ENCODE measurements at places on chromosomes 6 and 20.

DNA sequence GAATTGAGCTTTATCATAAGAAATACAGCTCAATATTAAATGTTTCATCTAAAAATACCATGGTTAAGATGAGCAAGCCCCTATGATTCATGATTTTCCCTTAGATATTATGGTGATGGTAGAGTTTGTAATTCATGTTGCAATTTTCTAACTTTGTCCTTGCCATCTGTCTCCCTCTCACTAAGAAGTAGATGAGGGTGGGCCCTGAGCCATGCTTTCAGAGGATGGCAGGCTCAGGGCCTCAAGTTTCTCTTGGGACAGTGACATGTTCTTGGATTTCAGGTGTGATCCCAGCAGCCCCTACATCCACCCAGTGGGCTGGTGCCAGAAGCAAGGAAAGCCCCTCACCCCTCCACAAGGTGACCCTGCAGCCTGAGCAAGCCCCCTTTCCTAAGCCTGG is 25.6 kb downstream of the L3MBTL1 start:
- DNase-seq: no peak

DNA sequence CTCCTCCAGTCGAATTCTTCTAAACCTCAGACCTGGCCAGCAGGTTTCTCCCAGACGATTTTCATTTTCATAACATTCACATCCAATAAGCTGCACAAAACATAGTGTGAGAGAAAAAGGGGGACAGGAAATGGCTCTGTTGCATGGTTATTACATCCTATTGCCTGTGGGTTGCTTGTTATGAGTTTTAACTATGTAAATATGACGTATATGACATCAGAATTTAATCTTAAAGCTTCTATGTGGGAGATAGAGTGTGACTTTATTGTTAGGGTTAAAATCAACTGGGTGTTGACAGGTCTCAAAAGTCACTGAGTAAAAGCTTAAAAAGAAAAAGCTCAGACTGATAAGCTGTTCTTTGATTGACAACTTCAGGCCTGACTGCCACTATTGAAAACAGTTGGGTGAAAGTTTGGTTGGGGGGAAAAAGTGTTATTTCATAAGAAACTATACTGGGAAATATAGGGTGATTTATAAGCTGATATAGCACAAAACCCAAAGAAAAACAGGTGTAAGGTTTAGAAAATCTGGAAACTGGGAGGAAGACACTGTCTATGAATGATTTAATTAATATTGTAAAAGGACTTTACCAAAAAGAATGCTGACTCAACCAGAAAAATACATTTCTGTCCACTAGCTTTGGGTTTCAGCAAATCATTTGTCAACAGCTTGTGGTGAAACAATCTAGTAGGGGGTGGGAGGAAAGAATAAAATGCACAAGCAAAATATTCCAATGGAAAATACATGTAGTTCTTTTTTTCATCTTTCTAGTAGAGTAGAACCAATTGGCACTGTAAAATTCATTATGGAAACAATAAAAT is 134.1 kb upstream of the CEP162 start:
- DNase-seq: no peak

DNA sequence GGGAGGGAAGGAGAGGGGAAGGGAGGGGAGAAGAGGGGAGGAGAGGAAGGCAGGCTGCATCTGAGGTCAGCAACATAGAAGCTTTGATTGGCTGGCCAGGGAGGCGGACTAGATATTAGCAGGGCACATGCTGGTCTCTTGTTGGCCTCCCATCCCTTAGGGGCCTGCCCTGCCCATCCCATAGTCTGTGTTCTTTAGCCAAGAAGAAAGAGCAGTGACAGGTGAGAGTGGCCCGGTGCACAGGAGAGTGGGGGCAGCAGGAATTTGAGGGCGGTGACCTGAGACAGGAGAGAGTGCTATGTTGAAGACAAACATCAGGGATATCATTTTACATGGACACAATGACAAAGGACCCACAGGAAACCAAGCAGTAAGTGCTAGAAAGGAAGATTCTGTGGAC is 413.5 kb downstream of the SYNE1 start:
- DNase-seq: no peak

DNA sequence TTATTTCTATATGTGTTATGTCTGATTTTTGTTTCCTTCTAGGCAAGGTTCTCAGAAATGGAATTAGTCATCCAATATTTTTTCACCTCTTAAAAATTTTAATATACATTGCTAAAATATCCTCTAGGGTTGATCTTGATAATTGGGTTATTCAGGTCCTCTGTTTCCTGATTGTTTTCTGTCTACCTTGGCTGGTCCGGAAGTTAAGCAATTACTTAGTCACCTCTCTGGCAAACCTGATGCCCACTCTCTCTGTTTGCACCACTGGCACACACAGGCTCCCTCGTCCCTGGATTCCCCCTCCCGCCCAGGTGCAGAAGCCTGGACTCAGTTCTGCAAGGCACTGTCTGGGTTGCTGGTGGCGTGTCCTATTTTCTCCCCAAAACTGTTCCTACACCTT is 27.7 kb downstream of the CST9L start:
- DNase-seq: no peak

GRCh38 chr6:7100753-7101081 is 7.0 kb upstream of the RREB1 start:
- no peak for DNase-seq

GRCh38 chr6:84449220-84449619 is 221.8 kb upstream of the CEP162 start:
- DNase-seq: no peak

- no peak for DNase-seq
Observed at GRCh38 chr20:61900945-61901293, 164.8 kb downstream of the TAF4 start.

Measured in H54 (cell line).